NCI-H1092 treated with DMSO at 0.1 percent for 48 hours (cell line): ENCODE measurements at places on chromosomes 3 and 15.

DNA sequence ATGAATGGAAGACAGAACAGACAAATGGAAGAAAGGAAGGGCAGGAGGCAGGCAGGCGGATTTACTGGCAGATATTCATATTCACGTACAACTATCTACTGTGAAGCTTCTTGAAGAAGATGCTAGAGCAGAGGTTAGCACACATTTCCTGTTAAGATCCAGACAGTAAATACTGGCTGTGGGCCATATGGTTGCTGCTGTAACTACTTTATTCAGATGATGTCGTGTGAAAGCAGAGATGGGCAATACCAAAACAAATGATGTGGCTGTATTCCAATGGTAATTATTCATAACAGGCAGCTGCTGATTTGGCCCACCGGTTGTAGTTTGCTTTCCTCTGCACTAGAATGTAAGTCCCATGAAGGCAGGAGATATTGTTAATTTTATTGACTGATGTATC lies 115.7 kb upstream of the PRTG start:
- DNase-seq: no peak

GRCh38 chr3:69008980-69009379 lies 4.5 kb downstream of the EOGT start:
- DNase-seq: no peak

GRCh38 chr3:190238871-190239270 lies 83.4 kb downstream of the CLDN1 start:
- no peak for DNase-seq

- DNase-seq: no peak
Measured at GRCh38 chr3:190534986-190535385, 21.1 kb downstream of the IL1RAP start.

DNA sequence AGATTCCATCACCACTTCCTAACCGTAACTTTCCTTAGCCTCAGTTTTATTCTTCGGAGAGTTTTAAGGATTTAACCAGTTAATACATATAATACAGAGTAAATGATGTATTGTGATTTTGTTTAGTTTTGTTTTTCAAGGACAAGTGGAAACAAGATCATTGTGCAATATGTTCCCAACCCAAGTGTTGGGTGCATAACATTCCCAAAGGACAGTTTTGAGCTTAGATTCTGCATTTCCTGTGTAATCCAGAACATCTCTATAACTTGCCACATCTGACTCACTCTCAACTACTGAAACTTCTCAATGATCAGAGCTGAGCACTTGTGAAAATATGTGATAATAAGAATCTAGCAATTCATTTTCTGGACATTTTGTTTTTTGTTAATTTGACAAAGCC lies 466.1 kb upstream of the PPP2R3A start:
- DNase-seq: no peak

GRCh38 chr15:86911022-86911421 lies 831.4 kb downstream of the AGBL1 start:
- DNase-seq: no peak

GRCh38 chr3:112394003-112394640 lies 61.2 kb downstream of the CD200 start:
- no peak for DNase-seq

GRCh38 chr3:38843898-38844297 lies 27.9 kb upstream of the SCN10A start:
- DNase-seq: no peak

GRCh38 chr15:66863390-66864085 lies 161.5 kb downstream of the SMAD6 start:
- no peak for DNase-seq

GRCh38 chr3:88248658-88249057 lies 98.9 kb downstream of the C3orf38 start:
- no peak for DNase-seq

GRCh38 chr3:73727117-73727821 lies 102.5 kb upstream of the PDZRN3 start:
- DNase-seq: no peak

DNA sequence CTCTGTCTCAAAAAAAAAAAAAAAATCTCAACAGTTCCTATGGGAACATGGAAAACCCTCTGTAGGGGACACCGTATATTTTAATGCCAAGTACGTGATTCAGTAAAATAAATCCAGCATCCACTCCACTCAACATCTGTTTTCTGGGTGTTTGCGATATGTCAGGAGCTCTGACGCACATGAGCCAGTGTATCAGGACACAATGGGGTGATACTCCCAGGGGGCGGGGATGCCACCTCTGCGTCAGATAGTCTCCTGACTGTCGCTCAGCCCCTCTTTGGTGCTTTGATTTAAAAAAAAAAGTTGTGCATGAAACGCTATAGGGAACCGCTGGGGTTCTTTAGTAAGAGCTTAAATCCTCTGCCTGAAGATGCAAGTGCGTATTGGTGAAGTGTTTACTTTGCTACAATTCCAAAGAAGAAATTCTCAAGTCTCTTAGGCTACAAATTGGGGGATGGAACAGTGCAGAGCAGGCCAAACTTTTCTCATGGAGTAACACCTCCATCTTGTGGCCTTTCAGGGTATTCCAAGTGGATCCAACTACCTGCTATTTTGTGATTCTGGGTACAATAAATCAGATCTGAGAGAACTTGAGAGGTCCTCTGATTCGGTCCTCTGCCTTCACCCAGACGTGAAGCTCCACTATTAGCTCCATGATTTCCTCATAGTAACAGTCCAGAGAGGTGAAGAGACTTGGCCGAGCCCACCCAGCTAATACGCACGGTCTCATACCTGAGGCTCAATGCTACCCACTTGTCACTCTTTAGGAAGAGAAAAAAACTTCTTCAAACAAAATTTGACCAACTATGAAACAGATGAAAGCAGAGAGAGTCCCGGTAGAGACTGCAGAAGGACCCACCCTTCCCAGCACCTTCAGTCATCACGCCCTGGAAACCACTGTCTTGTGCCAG lies 9.3 kb upstream of the NR2E3 start:
- peak; percentile 3 for DNase-seq

DNA sequence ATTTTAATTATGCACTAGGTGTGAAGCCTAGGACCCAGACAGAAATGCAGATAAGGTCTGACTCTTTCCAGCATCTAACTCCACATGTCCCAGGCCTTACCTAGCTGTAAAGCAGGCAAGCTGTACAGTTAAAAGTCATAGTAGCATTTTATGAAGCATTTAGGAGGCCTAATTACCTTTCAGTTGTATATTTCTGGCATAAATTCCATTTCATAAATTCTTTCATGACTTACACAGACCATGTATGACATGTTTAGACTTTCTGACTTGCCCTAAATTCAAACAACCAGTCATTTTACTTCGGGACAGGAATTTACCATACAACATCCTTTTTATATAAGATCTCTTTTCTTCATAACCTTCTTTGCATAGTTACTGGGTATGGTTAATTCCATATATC lies 35.3 kb upstream of the THUMPD3 start:
- no peak for DNase-seq

- DNase-seq: no peak
Measured at GRCh38 chr15:100760357-100760903, 119.2 kb upstream of the ALDH1A3 start.

- DNase-seq: no peak
Measured at GRCh38 chr3:149243540-149243939, 21.9 kb upstream of the CP start.

DNA sequence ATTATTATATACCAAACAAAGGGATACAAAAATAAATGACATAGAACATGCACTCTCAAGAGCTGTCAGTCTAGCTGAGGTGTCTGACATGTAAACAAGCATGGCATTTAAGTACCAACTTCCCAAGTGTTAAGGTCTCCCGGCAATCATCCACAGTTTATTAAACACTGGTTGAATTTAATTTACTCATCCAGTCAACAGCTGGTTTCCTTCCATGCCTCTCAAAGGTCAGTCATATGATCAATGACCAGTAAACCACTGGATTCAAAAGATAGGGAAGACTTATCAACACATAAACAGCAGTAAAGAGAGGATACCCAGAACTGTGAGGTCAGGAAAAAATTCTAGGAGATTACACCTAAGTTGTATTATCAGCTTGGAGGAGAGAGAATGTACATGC lies 80.4 kb downstream of the ADAM10 start:
- no peak for DNase-seq

DNA sequence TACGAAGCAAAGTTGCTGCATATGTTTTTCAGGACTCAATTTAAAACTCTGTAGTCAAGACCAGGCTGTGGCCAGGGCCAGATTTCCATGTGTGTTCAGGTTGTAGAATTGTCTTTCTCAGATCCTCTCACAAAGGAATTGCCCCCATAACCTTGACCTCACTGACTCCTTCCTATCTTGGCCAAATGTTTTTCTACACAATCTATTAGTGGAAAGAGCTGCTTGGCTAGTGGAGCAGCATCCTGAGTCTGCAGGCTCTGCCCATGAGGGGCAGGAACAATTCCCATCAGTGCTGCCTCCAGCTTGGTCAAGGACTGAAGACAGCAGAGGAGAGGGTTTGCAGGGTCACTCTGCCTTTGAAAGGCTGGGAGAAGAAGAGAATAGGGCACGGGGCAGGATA lies 6.9 kb upstream of the TBC1D21 start:
- no peak for DNase-seq

GRCh38 chr15:101210058-101210457 lies 41.8 kb downstream of the CHSY1 start:
- no peak for DNase-seq

- peak; percentile 5 for DNase-seq
Measured at GRCh38 chr3:170038434-170039110, 777 bp downstream of the GPR160 start.

- DNase-seq: no peak
Measured at GRCh38 chr15:52171386-52171785, 19.8 kb downstream of the GNB5 start.

DNA sequence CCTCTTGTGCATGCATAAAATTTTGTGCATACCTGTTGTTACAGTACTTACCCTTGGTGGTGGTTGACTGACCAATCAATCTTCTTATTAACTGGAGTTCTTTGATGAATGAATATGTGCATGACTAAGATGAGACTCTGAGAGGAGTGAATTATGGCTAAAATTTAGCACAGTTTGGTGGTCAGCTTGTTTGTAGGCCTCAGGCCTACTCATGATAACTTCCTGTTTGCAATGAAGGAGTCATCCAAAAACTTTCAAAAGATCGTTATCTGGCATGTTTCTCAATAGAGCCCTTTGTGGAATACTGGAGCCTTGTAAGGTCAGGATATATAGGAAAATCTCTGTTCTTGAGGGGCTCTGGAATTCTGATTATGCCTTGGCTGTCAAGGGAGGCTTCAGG lies 66.5 kb downstream of the LEKR1 start:
- no peak for DNase-seq

GRCh38 chr3:47399531-47400270 lies 18.9 kb downstream of the PTPN23 start:
- DNase-seq: no peak
